ENCODE measurements at places on chromosomes 13 and 19. TPM values are rescaled to one million over a fixed set of nuclear protein-coding genes. Genes with fewer than 3 reads are reported as not detected.

The OR7A5 gene
- total RNA-seq: not detected

DNA sequence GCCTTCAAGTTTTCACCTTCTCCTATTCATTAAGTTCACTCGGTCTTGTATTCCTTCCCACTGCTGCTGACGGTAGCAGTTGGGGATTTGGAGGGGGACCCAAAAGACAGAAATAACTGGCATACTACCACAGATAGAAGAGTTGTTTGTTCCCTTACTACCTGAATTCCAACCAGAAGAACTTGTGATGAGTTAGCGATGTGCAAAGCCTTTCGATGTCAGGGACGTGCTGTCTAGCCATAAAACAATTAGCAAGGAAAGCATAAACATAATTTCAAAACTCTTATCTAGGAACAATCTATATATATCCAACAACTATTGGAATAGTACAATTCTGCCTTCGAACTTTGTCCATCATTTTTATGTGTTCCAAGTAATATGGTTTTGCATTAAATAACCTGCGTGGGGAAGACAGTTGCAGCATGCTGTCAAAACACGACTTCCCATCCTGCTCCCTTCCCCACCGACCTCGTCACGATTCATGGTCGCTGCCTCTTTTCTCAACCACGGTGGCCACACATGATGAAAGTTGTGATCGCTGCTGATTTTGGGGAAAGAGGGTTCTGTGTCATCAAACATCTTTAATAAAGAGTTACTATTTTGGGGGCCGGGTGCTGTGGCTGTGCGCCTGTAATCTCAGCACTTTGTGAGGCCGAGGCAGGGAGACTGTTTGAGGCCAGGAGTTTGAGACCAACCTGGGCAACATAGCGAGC, 3.8 kb upstream of the SLC7A9 start:
- no peak overlapping the region for H3K4me3 ChIP-seq
- no peaks in the 10 kb centered on the region for H3K36me3 ChIP-seq
- H3K4me1 ChIP-seq: no peaks in the 10 kb centered on the region

DNA sequence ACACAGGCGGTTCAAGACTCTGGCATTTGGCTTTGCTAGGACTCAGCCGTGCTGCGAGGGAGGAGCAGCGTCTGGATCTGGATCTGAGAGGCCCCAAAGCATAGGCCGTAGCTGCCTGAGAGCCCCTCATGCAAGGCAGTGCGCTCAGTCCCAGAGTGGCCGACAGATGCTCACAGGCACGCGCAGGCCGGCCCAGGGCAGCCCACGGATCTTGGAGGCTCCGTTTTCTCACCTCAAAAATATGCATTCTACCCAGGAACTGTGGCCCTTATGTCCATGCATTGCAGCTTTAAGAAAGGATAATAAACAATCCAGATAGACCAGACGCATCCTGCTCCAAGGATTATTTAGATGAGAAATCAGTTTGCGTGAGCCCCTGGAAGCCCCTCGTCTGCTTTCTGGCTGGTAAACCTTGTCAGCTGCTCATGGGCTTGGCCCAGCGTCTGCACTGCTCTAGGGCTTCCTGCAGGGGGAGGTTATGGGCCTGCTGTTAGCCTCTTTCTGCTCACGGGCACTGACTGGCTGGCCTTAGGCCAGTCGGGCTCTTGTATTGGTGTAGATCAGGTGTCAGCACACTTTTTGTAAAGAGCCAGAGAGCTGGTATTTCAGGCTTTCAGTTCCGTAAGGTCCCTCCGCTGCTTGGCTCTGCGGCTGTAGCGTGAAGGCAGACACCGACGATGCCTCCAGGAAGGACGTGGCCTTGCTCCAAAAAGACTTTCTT, 24.2 kb downstream of the TEX29 start:
- H3K4me3 ChIP-seq: no peak overlapping the region
- no peaks in the 10 kb centered on the region for H3K27me3 ChIP-seq
- no peaks in the 10 kb centered on the region for H3K36me3 ChIP-seq
- no peak for DNase-seq
- no peaks in the 10 kb centered on the region for H3K4me1 ChIP-seq

DNA sequence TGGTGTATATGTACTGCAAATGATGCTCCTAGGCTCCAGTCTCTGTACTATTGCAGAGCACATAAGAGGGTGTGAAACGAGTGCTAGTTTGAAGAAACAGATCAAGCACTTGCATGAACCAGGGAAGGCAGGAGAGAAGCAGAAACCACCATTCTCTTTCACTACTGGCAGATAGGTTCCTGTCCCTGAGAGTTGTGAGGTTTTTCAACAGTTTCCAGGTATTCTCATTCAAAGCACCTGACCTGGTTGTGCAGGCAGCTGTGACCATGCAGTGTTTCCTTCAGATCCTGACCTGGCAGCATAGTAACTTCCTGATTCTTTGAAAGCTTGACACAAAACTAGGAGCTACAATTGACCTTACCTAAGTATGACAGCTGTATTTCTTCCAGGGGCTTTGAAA, 164.9 kb downstream of the UFM1 start:
- H3K4me1 ChIP-seq: no peaks in the 10 kb centered on the region
- no peaks in the 10 kb centered on the region for H3K36me3 ChIP-seq
- DNase-seq: no peak

DNA sequence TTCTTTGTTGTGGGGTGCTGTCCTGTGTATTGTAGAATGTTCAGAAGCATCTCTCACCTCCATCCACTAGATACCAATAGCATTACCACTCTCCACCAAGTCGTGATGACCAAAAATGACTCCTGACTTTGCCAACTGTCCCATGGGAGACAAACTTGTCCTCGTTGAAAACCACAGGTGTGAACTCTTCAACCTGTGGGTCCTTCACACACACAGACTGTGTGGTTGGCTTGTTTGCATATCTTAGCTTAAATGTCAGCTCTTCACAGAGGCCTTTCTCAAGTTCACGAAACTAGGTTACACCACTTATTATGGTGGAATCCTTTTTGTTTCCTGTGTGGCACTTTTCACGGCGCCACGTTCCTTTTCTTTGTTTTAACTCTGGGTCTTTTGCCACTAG, 6.8 kb downstream of the GPC5 start:
- H3K27me3 ChIP-seq: no peaks in the 10 kb centered on the region
- no peaks in the 10 kb centered on the region for H3K36me3 ChIP-seq
